ENCODE measurements at places on chromosomes 6 and 20.
A peak's percentile ranks its signal among the peaks of the same experiment; 100 is the strongest.

DNA sequence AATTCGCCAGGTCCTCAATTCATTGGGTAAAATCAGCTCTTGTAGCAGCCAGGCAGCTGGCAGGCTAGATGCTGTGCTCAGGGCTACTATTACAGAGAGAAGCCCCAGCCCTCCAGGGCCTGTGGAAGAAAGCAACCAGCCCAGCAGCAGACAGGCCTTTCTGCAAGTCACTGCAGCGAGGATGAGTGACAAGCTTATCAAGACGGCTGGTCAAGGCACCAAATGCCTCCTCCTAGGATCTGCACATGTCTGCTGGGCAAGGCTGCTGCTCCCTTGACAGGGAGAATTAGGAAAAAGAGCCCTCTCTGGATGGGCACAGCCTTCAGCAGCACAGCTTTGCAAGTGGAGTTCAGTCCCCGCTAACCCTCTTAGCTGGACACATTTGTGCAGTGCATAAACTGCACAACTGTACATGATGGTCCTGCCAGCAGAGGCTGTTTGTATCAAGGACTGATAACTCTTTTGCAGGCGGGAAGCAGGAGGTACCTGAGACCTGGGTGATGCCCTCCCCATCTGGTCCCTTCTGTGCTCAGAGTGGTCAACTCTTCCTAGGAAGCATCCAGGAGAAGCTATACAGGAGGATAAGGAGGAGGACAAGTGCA lies 89.9 kb downstream of the CDC5L start:
- no peak for DNase-seq

GRCh38 chr6:36608788-36609563 lies 14.8 kb downstream of the SRSF3 start:
- no peak for DNase-seq

- DNase-seq, result no peak
Measured at GRCh38 chr6:3386374-3386857, 70.4 kb downstream of the SLC22A23 start.

DNA sequence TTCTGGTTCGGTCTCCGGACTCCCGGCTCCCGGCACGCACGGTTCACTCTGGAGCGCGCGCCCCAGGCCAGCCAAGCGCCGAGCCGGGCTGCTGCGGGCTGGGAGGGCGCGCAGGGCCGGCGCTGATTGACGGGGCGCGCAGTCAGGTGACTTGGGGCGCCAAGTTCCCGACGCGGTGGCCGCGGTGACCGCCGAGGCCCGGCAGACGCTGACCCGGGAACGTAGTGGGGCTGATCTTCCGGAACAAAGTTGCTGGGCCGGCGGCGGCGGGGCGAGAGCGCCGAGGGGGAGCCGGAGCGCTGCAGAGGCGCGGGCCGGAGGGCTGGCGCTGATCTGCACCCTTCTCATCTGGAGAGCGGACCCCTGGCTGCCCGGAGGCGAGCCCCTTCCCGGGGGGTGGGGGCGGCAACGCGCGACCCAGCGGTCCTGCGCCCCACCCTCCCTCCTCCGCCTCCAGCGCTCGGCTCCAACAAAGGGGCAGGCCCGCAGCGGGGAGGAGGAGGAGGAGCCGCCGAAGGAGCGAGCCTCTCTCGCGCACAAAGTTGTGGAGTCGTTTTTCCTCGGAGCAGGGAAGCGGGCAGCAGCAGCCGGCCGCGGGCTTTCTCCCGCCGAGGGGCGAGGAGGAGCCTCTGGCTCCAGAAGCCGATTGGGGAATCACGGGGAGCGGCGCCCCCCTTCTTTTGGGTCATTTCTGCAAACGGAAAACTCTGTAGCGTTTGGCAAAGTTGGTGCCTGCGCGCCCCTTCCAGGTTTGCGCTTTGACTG lies at the start of gene UTRN:
TSS of gene UTRN (plus strand) at position 553 of the 765 bp plus-strand sequence. CDS start 6,494 bp downstream, outside the sequence.
- peak; percentile 88 for DNase-seq

DNA sequence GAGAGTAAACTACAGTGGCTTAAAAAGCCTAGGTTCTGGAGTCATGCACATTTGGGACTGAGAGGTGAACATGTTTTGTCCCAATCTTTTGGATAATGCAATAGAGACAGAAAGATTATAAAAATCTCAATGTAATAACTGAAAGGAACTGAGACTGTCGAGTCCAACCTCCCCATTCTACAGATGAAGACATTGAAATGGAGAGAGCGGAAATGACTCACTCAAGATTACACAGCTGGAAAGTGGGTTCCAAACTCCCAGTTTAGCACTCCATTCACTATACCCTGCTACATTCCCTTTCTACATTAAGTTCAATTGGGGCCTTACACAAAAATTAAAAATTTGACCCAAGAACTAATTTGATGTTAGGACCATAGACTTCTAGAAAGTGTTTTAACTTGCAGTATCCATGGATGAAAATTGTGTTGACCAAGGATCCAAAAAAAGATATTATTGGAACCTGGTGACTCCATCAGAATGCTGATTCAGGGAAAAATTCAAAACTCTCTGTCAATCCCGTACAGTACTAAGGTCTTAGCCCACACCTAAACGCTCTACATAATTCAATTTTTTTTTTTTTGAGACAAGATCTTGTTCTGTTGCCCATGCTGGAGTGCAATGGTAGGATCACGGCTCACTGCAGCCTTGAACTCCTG lies 1.5 kb upstream of the ILRUN start:
- no peak for DNase-seq
